ENCODE measurements at places on chromosomes 4 and X. TPM values are rescaled to one million over a fixed set of nuclear protein-coding genes. Genes with fewer than 3 reads are reported as not detected.

GRCh38 chrX:1591863-1592469, 562 bp downstream of the AKAP17A start:
- peak overlapping the region; percentile 74 for H3K4me3 ChIP-seq
- peak overlapping the region; percentile 87 for H3K27ac ChIP-seq
- peaks cover 37% of the 10 kb centered on the region for H3K36me3 ChIP-seq
- peaks cover 18% of the 10 kb centered on the region for H3K4me1 ChIP-seq
- DNase-seq, result no peak

DNA sequence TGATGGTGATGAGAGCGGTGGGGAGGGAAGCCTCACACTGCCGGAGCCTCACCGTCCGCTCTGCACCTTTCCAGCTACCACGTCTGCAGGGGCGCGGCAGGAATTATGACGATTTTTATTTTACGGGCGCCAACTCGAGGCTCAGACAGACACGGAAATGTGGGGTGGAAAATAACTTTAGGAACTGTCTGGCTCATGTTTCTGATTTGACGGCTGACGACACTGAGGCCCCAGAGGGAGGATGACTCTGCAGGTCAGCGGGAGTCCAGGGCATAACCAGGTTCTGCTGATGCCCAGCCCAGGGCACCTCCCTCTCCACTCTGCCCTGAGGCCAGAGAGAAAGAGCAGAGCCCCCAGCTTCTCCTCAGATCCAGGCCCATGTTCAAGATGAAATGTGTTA, 43.9 kb downstream of the C4orf50 start:
- DNase-seq, result no peak
- no peaks in the 10 kb centered on the region for H3K4me1 ChIP-seq
- H3K36me3 ChIP-seq, result no peaks in the 10 kb centered on the region
- H3K27me3 ChIP-seq, result peaks cover 28% of the 10 kb centered on the region
- no peak overlapping the region for H3K4me3 ChIP-seq
- H3K27ac ChIP-seq, result no peak overlapping the region

- H3K27ac ChIP-seq, result no peak overlapping the region
- no peak for DNase-seq
- no peak overlapping the region for H3K4me3 ChIP-seq
- no peaks in the 10 kb centered on the region for H3K27me3 ChIP-seq
- no peaks in the 10 kb centered on the region for H3K4me1 ChIP-seq
- no peaks in the 10 kb centered on the region for H3K36me3 ChIP-seq
Measured at GRCh38 chr4:144734522-144734921, 88.6 kb downstream of the HHIP start.

DNA sequence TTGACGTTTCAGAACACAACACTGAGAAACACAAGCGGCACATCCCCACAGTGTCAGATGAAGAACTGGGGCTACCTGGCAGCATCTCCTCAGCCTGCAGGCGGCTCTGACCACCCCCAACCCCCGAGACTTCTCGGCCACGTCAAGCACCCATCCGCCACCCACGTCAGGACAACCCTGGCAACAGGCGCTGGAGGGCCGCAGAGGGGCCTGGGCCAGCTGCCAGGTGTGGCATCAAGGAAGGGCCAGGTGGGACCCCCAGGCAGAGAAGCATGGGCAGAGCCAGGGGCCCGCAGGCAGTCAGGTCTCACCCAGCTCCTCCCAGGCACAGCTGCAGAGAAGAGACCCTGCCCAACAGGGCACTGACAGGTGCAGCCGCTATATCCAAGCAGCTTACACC, 22.3 kb downstream of the GAK start:
- DNase-seq, result peak; percentile 27
- no peak overlapping the region for H3K4me3 ChIP-seq
- no peak overlapping the region for H3K27ac ChIP-seq
- peaks cover 52% of the 10 kb centered on the region for H3K36me3 ChIP-seq
- H3K27me3 ChIP-seq, result no peaks in the 10 kb centered on the region

- H3K36me3 ChIP-seq, result no peaks in the 10 kb centered on the region
- DNase-seq, result no peak
- no peak overlapping the region for H3K27ac ChIP-seq
- no peaks in the 10 kb centered on the region for H3K27me3 ChIP-seq
Measured at GRCh38 chr4:175054980-175055379, 136.8 kb downstream of the ADAM29 start.

GRCh38 chrX:108250654-108251579, 159.3 kb downstream of the ATG4A start:
- no peaks in the 10 kb centered on the region for H3K4me1 ChIP-seq
- no peak for DNase-seq
- H3K4me3 ChIP-seq, result no peak overlapping the region
- no peak overlapping the region for H3K27ac ChIP-seq
- H3K27me3 ChIP-seq, result no peaks in the 10 kb centered on the region

Gene SHROOM3
- total RNA-seq, result 62.0 TPM

Gene STPG2
- 1.1 TPM for total RNA-seq

Gene ARX
- total RNA-seq, result 0.53 TPM

Gene SLC10A4
- 1.6 TPM for total RNA-seq

Data from lower lobe of right lung (tissue), 2 donors.